ENCODE measurements at places on chromosomes 3 and 15.

DNA sequence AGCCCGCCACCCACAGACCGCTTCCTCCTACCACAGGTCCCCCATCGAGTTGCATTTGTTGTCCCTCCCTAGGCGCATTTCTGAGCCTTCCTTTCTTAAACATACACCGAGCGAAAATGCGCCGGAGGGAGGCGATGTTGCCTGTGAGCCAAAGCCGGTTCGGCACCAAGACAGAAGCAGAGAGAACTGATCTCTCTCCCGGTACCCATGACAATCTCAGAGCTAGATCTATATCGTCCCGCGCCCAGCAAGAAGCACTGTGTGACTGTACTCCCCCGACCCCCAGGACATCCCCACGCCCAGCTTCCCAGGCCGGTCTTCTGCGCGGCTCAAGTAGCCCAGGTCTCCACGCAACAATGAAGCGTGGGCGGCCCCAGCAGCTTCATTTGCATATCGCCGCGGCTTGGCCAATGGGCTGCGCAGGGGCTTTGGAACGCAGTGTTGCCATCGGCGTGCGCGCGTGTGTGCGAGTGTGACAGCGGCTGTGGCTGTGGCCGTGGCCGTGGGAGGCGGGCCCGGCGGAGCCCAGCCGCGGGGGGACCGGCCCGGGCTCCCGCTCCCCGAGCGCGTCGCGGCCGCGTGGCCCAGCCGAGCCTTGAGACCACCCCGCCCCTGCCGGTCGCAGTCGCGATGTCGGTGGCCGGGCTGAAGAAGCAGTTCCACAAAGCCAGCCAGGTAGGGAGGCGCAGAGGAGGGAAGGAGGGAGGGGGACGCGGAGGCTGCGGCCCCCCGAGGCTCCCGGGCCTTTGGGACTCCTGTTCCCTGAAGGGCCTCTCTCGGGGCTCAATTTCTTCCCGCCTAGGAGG lies at the start of gene SH3GL3:
Gene SH3GL3, plus strand, starts transcription at position 438 of the 806 bp plus-strand sequence. Its CDS starts 193 bp downstream, at position 631.
- DNase-seq = peak; percentile 18

- DNase-seq = no peak
Observed at GRCh38 chr3:106140431-106140830, 271.6 kb upstream of the CBLB start.

DNA sequence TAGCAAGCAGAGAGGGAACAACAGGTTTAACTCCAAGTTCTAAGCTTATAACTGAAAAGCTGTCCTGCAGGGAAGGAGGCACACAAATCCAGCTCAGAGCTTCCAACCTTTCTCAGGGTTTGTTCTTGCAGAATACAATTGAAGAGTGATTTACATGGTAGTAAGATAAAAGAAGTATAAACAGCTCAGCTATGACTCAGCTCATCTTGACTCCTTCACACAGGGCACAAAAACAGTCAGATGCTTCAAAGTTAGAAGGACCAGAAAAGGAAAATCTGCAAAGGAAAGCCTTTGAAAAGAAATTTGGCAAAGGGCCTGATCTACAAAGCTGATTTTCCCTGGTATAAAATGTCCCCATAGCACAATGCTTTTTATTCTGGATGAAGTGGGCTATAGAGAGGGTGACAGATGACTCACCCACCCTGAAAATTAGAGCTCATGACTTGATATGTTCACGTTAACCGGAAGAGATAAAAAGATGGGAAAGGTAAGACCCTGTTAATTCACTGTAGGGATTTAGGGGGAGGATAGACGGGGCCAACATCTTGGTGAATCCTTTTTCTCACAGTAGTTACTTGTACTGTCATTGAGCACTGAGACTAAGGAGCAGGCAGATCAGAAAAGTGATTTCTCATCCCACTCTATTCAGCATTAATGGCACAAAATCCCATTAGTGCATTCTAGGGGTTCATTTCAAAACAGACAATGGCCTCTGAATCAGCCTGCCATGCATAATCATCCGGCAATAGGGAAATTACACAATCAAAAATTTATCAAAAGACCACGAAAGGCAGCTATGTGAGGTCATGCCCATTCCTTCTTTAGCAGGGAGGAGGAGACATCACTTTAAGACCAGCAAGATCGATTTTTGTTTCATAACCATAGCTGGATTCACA lies 143.5 kb downstream of the GAP43 start:
- DNase-seq = no peak

GRCh38 chr3:161576714-161577510 lies 80.3 kb downstream of the OTOL1 start:
- DNase-seq = no peak

DNA sequence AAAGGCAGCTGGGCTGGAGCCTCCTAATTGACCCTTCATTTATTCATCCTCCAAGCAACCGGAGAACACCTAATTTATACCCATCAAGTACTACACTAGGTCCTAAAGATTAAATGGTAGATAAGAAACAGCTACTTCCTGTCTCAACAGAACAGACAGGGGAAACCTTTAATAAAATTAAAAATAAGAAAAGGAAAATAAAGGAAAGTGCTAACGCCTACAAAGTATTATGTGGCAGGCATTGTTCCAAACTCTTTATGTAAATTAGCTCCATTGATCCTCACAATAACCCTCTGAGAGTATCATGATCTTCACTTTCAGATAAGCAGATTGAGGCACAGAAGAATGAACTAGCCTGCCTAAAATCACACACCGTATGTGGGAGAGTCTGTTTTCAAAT lies 139.5 kb downstream of the CNTN6 start:
- DNase-seq = no peak

GRCh38 chr15:40052604-40053003 lies 13.6 kb upstream of the SRP14 start:
- DNase-seq = no peak

GRCh38 chr15:96285305-96285704 lies 45.2 kb upstream of the NR2F2 start:
- DNase-seq = no peak

GRCh38 chr15:55360256-55360655 lies 41.2 kb downstream of the PIGB start:
- DNase-seq = no peak

GRCh38 chr3:77541203-77541922 lies 501.5 kb downstream of the ROBO2 start:
- DNase-seq = no peak

- no peak for DNase-seq
Observed at GRCh38 chr15:29260896-29261295, 8.7 kb downstream of the NSMCE3 start.

GRCh38 chr3:101377796-101378195 lies 57.4 kb upstream of the IMPG2 start:
- no peak for DNase-seq

Data from activated T-cell treated with anti-CD3 and anti-CD28 coated beads for 4 hours (primary cell).